Mucosa of gallbladder (tissue), 1 donor: ENCODE measurements at places on chromosomes 7 and 10.

DNA sequence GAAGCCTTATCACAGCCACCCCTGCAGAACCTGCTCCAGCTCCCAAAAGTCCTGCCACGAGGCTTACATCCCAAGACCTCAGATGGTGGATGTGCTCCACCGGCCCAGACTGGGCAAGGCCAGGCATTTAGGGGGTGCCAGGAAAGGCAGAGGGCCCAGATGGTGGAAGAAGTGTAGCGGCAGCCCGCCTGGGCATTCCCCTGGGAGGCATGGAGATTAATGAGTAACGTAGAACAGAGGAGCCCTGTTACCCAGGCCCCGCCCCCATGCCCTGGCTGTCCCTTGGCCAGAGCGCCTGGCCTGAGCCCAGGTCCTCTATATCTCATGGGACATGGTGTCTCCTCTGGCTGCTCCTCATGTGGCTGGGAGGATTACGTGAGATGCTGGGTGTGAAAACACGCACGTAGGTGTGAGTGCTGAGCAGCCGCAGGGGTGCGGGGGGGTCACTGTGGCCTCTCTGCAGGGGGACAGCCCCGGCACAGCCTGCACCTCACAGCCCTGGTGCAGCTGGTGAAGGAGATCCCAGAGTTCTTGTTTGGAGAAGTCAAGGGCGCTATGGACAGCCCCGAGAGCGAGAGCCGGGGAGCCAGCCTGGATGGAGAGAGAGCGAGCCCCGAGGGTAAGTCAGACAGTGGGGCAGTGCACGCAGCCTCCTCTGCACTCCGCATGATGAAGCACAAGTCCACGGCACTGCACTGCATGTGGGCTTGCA lies 52.9 kb downstream of the ZNF467 start:
- DNase-seq = peak; percentile 68

DNA sequence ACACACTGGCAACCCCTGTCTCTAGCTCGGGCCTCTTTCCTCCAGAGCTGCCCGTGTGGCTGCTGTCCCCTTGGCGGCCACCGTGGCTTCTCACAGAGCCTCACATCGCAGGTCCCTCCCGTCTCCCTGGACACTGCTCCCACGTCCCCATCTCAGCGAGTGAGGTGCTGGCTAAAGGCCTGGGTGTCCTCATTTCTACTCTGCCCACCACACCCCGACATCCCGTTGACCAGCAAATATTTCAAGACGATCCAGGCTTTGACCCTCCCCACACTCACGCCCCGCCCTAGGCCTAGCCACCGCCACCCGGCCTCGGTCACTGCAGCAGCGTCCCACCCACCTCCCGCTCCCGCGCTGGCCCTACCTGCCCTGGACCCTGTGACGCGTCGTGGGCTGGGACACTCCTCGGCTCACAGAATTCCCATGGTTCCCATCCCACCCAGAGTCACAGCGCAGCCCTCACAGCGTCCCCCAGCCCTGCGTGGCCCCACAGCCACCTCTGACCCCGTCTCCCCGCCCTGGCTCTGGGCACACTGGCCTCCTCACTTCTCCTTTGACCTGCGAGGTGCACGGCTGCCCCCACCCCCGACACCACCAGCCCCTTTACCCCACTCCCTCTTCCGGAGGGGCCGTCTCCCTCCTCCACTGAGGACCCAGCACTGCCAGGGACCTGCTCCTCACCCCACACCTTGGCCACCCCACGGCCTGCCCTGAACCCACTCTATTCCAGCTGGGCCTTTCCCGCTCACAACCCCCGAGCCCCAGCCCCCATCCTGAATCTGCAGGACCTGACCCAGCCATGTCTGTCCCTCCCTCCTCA lies 6.9 kb downstream of the ADAP1 start:
- no peak for DNase-seq

GRCh38 chr10:105879401-105879800 lies 1238.3 kb downstream of the SORCS3 start:
- no peak for DNase-seq

GRCh38 chr7:52920977-52921376 lies 114.5 kb upstream of the POM121L12 start:
- no peak for DNase-seq

GRCh38 chr10:69327463-69328379 lies 49.4 kb downstream of the HK1 start:
- peak; percentile 82 for DNase-seq

- DNase-seq = no peak
These were observed 41.5 kb upstream of the DGKI start for GRCh38 chr7:137888241-137888640.

DNA sequence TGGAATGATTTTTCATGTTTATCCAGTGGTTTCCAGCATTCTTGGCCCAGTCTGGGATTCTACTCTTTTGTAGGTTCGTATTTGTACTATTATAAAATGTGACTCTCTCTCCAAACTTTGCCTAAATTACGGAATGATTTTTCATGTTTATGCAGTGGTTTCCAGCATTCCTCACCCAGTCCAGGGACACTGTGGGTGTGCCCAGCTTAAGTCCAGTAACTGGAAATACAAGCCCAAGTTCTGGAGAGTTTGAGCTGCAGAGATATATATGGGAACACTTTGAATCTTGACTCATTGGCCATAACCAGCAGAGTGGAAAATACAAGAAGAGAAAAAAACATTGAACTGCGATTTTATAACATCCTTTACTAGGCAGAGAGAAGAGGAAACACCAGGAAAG lies 5.9 kb upstream of the MAGI2 start:
- no peak for DNase-seq

- DNase-seq = peak; percentile 70
These were observed 1.4 kb upstream of the TRIM8 start for GRCh38 chr10:102642736-102643335.

GRCh38 chr10:70528741-70529362 lies 50.3 kb downstream of the PALD1 start:
- no peak for DNase-seq

DNA sequence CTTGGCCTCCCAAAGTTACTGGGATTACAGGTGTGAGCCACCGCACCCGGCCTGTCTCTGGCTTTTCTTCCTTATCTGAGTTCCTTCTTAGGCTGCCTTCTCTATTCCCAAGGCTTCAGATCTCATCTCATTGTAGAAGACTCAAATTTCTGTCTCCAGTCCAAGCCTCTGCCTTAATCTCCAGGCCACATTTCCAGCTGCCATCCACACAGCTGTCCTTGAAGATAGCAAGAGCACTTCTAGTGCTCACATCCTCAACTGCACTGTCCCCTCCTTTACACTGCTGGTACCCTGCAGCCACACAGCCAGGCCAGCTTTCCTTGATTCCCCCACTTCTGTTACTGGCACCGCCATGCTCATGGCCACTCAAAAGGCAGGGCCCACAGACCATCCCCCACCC lies 35.6 kb downstream of the POLL start:
- no peak for DNase-seq

DNA sequence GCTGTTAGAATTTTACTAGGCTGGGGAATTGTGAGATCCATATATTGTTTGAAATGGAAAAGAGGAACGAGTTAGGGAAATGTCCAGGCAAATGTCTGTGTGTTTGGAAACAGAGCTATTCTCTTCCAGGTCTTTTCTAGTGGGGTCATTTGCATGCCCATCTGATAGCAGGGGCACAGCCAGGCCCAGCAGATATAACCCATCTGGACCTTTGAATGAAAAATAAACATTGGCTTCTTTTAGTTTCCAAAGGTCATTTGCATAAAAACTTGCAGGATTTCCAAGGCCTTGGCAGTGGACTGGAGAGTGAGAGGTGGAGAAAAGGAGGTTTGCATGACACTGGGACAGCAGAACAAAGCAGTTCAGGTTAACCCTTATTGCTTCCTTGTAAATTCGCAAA lies 188.0 kb upstream of the GPR26 start:
- no peak for DNase-seq

- DNase-seq = no peak
These were observed 18.7 kb downstream of the ZMIZ2 start for GRCh38 chr7:44767134-44767911.

DNA sequence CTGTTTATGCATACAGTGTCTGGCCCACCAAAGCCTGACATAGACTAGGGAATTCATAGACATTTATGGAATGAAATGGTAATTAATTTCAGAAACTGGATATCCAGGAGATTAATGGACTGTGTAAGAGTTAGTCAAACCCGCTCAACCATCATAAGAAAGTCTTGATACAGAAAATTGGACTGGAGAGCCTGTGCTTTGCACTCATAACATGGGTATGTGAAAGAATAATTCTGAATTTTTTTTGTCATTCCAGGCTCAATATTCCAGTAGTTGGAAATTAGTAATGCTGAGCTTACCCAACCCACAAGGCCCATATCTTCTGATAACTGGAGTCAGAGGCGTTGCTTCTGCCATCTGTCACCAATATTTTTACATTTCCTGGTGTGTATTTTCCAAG lies 799.7 kb upstream of the IGFBP3 start:
- no peak for DNase-seq

GRCh38 chr10:114404171-114405010 lies at the start of gene AFAP1L2:
Gene AFAP1L2 (minus strand): TSS chr10:114404502. CDS start chr10:114404455, 47 bp downstream.
- DNase-seq = no peak

DNA sequence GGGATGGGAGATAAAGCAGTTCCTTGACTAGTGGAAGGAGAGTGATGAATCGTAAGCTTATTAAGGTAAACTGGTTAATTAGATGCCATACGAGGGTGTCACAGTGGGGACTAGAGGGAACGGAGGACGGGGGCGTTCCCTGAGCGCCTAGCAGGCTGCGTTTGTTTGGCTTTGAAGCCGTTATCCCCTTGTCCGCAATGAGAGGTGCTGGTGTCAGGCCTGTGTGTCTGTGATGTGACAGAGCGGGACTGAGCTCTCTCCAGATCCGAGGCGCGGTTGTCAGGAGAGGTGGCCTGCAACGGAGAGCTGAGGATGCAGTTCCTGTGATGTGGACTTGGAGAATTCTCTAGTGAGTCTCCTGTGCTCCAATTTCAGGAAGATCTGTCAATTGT lies 60.0 kb upstream of the PRPS1L1 start:
- no peak for DNase-seq

DNA sequence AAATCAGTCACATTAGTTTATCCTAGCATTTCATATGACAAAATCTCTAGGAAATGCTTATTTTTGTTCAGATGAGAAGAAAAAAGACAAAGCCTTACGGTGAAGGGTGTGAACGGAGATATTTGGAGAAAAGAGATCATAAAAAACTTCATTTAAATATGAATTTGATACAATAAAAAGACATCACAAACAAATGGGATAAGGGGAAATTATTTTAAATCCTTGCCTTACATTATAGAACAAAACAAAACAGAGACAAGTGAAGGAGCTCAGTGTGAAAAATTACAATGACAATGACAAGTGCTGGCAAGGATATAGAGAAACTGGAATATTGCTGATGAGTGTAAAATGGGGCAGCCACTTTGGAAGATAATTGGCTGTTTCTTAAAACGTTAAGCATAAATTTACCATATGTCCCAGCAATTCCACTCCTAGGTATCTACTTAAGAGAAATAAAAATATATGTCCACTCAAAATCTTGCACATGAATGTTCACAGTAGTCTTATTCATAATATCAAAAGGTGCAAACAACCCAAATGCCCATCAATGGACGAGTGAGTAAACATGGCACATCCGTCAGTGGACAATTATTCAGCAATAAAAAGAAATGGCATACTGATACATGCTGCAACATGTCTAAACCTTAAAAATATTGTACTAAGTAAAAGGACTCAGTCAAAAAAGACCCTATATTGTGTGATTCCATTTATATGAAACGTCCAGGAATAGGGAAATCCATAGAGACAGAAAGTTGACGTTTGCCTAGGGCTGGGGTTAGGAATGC lies 66.1 kb upstream of the RAPGEF5 start:
- no peak for DNase-seq

DNA sequence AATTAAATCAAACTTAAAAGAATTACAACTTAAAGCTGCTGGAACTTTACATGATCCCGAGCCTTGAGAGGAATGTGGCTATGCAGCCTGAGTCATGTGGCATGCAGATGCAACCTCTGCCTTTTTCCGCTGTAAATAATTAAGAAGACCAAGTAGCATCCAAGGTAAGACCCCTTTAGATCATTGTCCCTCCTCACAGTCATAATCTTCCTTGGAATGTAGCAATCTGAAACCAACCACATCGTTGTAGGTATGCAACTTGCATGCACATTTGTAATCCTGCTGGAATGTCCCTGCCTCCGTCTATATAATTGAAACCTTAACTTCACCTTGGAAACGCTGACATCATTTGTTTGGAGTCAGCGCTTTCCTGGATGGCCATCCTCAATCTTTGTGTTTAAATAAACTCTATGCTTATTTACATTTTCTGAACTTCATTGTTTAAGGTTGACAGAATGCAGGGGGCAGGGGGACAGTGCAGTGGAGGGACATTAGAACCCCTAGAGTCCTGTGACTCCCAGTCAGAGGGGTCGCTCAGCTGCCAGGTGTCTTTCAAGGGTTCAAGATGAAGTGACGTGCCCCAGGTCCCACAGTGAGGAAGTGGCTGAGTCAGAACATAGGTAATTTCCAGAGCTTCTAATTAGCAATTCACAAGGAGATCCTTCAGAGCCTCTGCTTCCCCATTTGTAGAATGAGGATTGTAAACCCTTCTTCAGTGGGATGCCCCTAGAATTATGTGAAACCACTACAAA lies 110.7 kb downstream of the RALA start:
- no peak for DNase-seq

DNA sequence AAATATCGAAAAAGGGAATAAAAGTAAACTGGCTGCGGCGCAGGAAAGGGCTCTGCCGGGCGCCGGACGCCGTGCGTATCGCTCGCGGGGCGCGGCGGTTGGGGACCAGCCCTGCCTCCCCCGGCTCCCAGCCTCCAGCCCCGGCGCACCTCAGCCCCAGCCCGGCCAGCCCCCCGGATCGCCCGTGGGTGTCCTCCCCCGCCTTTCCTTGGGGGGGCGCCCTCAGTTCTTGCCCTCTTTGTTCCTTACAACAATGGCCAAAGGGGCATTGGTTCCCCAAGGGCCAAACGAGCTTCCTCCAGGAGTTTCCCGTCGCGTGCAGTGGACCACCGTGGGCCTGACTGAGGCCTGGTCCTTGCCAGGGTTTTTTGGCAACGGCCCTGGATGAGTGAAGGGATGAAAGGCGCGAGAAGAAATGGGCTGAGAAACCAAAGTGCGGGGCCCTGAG lies 1.2 kb downstream of the MACROH2A2 start:
- peak; percentile 16 for DNase-seq

DNA sequence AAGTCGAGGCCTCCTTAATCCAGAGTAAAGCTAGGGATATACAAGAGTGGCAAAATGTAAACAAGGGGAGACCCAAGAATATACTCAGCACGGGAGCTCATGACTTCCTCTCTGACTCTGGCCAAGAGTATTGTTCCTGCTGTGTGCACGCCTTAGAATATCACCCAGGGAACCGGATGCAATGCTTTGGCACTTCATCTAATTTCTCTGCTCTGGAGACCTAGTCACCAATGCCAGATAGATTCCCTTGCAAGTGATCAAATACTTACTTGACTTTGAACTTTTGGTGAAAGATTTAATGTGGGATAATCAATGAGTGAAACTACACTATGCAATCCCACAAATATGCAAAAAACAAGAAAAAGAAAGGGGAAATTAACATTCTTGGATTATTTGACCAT lies 695.5 kb downstream of the INHBA start:
- DNase-seq = peak; percentile 67
